Dermis blood vessel endothelial cell (primary cell): ENCODE measurements at places on chromosomes 1 and 21.

GRCh38 chr1:205925736-205926135, 17.5 kb downstream of the SLC26A9 start:
- DNase-seq = peak; percentile 77

DNA sequence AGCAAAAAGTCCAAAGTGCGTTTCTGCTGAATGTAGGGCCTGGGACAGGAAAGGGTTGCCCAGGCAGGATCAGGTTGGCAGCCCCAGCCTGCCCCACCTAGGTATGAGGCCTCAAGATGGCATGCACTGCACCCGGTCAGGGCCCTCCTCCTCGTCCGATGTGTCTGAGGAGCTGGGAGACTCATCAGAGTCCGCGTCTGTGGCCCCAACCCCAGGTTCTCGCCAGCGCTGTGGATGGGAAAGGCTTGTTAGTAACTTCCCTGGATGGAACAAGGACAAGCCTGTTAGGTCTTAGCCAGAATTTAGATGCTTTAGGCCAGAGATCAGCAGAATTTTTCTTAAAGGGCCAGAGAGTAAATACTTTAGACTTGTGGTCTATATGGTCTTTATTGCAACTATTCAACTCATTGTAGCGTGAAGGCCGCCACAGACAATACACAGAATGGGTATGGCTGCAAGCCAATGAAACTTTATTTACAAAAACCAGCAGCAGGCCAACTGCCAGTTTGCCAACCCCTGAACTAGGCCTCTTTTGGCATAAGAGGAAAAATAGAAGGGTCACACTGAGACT, 12.4 kb downstream of the PEA15 start:
- DNase-seq = peak; percentile 17

- peak; percentile 74 for DNase-seq
These were observed 5.0 kb upstream of the CHI3L2 start for GRCh38 chr1:111222308-111223125.

GRCh38 chr1:228088586-228089498, 6.3 kb downstream of the ARF1 start:
- peak; percentile 29 for DNase-seq

- DNase-seq = no peak
These were observed 50.4 kb upstream of the ADAMTS5 start for GRCh38 chr21:27017246-27017645.

GRCh38 chr1:55255901-55256300, 40.7 kb upstream of the USP24 start:
- no peak for DNase-seq

DNA sequence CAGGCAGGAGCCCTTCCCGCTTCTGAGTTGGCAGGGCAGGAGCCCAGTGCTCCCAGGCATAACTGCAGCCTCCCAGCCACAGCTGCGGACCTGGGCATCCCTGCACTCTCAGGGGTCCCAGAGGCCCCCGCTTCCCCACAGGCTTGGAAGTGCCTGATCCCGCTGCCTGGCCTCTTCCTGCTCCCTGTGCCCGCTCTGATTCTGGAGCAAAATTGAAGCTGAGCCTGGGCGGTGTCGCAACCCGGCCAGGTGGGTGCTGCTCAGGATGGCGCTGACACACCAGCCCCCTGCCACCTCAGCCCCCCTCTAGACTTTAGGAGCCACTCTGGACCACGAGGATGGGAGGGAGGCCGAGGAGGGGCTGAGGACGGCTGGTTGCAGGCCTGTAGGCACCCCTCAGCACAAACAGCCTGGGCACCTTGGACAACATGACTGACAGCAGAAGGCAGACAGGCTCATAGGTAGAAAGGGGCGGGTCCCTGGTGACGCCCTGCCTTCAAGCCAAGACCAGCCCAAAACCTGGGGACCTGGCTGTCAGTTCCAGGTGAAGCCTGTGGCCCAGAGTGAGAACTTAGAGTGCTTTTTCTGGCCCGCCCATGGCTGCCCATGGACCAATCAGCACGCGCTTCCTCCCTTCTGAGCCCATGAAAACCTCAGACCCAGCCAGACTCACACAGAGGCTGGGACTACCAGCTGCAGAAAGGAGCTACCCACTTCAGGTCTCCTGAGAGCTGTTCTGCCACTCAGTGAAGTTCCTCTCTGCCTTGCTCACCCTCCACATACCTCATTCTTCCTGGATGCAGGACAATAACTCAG, 7.2 kb downstream of the HLCS start:
- DNase-seq = no peak

DNA sequence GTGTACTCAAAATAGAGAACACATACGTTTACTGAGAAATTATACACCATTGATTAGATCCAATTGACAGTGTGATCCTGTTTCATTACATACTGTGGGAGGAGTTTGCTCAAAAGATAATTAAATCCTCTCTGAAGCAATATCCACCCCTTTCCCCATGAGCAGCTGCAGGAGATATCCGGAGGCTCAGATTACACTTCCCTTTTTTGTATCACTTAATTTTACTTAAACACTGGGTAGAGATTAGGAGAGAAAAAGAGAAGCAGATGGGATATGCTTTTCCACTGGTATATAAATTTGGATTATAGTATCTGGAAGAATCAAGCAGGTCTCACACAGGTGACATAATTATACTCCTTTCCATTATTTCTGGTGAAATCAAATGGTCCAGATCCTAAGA, 333.3 kb upstream of the ZRANB2 start:
- no peak for DNase-seq

DNA sequence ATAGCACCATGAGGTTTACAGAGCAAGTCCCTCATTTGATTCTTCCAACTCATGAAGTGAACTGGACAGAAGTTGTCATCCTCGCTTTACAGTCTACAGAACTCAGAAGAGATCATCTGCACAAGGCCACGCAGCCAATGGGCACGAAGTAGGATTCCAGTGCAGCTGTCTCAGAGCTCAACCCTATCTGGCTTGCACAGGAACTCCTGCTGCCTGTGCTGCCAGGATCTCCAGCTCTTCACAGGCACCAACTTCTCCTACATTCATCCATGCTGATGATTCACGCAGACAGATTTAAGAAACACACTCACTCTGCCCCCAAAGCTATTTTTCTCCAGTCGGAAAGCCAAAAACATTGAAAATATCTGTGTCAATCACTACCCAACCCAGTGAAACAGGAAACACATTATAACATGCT, 157.0 kb downstream of the RERE start:
- DNase-seq = peak; percentile 79

DNA sequence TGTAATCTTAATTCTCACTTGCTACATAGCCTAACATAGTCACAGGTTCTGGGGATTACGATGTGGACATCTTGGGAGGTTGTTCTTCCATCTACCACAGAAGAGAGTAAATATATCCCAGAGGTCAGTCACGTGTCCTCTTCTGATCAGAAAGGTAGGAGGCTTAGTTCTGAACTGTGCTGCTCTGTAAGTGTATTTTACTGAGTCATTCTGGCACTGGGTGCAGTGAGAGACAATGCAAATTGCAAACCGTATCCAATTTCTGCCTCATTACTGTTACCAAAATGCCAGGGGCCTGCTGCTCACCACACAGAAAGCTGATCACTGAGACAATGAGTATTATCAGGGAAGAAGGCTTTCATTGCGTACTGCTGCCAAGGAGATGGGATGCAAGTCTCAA, 104.0 kb downstream of the GABPA start:
- no peak for DNase-seq

DNA sequence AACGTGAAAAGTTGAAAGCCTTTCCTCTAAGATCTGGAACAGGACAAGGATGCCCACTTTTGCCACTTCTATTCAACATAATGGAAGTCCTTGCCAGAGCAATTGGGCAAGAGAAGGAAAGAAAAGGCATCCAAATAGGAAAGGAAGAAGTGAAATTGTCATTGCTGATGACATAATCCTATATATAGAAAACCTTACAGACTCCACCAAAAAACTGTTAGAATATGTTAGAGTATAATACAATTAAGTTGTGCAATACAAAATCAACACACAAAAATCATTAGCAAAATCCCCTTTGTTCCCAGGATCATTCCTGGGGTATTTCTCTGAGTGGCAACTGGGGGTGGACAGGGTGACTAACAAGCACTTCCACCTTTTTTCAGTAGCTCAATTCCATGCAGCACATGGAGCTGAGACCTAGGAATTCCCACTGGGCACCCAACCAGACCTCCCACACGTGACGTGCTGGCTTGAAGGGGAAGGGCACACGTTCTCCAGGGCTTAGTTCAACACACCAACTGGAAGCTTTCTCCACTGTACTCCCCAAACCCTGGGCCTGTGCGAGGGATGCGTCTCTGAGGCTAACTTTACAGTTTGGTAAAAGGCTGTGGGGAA, 9.6 kb downstream of the STUM start:
- DNase-seq = no peak

DNA sequence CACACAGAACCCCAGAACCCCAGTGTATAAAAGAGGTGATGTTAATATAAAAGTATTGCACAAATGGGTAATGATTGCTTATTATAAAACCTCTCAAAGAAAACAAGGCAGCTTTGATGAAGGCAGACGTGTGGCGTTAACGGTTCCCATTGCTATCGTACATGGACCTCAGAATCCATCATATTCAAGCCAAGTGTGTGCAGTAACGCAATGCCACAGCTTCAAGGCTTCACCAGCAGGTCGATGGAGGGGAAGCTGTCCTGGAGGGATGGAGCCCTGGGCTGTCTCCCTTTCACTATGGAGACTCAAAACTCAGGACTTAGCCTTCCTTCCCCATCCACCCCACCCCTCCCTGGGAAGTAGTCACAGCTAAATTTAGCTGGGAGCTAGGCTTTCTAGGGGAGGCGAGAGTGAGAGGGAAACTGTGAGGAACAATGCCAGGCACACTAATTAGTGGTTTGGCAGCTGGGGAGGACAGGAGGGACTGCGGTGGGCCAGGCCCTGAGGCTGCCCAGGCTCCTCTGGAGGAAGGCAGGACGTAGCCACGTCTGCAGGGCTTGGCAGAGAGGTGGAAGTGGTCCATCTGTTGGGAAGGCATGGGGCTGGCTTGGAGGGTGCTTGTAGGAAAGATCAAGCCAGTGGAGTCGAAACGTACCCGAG, 121.2 kb downstream of the HMGB4 start:
- DNase-seq = no peak

DNA sequence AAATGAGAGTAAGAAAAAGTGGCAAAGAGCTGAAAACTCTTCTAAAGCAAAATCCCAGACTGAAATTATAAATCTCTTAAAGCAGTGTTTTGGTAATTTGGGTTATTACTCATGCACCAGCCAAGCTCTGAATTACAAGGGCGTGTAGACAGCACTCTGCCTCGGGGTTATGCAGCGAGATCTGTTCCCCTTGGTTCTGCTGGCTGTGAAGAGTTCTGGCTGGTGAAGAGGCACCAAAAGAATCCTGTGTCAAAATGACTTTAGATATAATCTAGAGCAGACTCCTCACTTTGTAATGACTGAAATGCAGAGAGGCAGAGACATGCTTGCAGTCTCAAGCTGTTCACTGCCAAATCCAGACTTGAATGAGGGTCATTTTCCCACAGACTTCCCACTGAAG, 461.8 kb upstream of the CXADR start:
- no peak for DNase-seq
